ENCODE measurements at places on chromosomes 12 and 14. TPM values are rescaled to one million over a fixed set of nuclear protein-coding genes. Genes with fewer than 3 reads are reported as not detected.

Gene GALNT8
- 1.3 TPM for total RNA-seq

DNA sequence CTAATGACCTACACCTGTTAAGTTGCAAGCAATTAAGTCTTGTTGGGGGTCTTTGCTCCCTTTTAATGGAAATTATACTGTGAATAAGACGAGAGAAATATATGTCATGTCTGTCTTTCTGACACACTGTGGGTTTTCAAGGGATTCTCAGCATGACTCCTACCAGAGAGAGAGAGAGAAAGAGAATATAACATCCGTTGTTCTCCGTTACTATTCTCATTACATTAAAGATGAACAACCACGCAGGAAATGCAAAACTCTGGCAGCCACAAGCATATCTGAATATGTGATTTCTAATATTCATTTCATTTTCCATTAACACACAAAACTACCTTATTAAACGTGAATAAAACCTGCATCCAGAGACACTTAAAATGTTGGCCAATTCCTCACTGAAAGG, 67.3 kb upstream of the EGLN3 start:
- no peak overlapping the region for H3K4me3 ChIP-seq
- no peaks in the 10 kb centered on the region for H3K36me3 ChIP-seq
- DNase-seq, result no peak
- no peak overlapping the region for H3K27ac ChIP-seq

DNA sequence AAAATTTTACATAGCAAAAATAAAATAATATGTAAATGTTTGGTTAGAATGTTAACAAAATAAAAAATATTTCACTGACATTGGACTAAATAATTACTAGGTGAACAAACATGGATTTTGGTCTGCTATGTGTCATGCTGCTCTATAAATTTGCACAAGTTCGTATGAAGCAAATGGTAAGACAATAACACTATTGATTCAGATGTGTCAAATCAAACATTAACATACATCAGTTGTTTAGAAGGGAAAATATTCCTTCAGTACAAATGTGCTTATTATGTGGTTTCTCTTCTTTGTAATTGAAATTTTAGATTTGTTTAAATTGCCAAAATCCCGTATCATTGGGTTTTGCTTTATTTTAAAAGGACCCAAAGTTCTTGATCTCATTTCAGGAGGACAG, 46.9 kb downstream of the PAWR start:
- H3K27me3 ChIP-seq, result no peaks in the 10 kb centered on the region
- no peaks in the 10 kb centered on the region for H3K36me3 ChIP-seq
- peaks cover 15% of the 10 kb centered on the region for H3K4me1 ChIP-seq
- no peak overlapping the region for H3K4me3 ChIP-seq
- no peak overlapping the region for H3K27ac ChIP-seq

Gene DHRS2
- total RNA-seq, result not detected

- H3K4me1 ChIP-seq, result peaks cover 33% of the 10 kb centered on the region
- H3K36me3 ChIP-seq, result no peaks in the 10 kb centered on the region
- H3K27ac ChIP-seq, result no peak overlapping the region
These were observed 22.5 kb upstream of the PCNX1 start for GRCh38 chr14:70884595-70885342.

Gene MYRFL
- not detected for total RNA-seq

- H3K27me3 ChIP-seq, result no peaks in the 10 kb centered on the region
- DNase-seq, result no peak
- no peaks in the 10 kb centered on the region for H3K4me1 ChIP-seq
- no peaks in the 10 kb centered on the region for H3K36me3 ChIP-seq
These were observed 393.7 kb downstream of the SOX5 start for GRCh38 chr12:23555825-23556207.

Gene LRP1-AS
- not detected for total RNA-seq

- peaks cover 18% of the 10 kb centered on the region for H3K27me3 ChIP-seq
- H3K36me3 ChIP-seq, result no peaks in the 10 kb centered on the region
- peaks cover 17% of the 10 kb centered on the region for H3K4me1 ChIP-seq
- peak within 1 kb of the TSS; percentile 34 for H3K4me3 ChIP-seq
These were observed at the start of gene LTBP2 for GRCh38 chr14:74611650-74612349. Gene LTBP2 (minus strand): TSS chr14:74612237. CDS start chr14:74611944, 293 bp downstream.

- H3K27ac ChIP-seq, result peak overlapping the region; percentile 65
- H3K27me3 ChIP-seq, result no peaks in the 10 kb centered on the region
- DNase-seq, result peak; percentile 75
- peaks cover 59% of the 10 kb centered on the region for H3K4me1 ChIP-seq
- no peaks in the 10 kb centered on the region for H3K36me3 ChIP-seq
These were observed 9.4 kb upstream of the CACNA2D4 start for GRCh38 chr12:1927751-1928351.

DNA sequence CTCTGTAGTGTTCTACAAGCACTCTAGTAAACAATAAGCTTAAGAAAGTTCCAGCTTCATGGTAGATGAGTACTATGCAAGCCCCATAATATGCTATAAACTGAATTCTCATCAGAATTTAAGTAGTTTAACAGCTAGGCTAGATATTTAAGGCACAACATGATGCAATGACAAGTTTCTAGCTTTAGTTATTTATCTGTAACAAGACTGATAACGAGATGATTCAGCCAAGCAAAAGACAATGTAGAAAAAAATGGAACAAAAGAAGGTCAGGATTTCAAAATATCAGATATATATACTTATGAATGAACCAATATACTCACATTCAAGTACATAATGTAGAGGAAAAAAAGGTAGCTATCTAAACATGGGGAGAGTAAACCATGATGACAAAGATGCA, 61.0 kb upstream of the RERGL start:
- no peaks in the 10 kb centered on the region for H3K27me3 ChIP-seq
- no peak for DNase-seq
- H3K4me1 ChIP-seq, result no peaks in the 10 kb centered on the region
- no peak overlapping the region for H3K27ac ChIP-seq
- H3K36me3 ChIP-seq, result no peaks in the 10 kb centered on the region
- H3K4me3 ChIP-seq, result no peak overlapping the region

DNA sequence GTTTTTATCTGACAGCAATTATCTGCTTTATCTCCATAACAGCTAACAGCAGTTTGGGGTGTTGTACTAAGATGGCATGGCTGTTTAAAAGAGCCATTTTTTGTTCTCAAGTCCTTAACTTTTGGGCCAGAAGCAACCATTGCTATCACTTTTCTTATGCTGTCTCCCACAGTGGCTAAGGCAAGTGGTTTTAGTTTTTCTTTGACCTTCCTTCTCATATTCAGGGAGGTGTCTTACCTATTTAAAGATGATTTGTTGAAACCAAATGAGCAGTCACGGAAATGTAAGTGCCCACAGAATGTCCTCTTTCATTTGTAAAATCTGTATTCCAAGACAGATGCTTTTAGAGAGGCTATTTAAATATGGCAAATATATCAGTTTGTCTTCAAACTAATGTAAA, 96.8 kb upstream of the USP15 start:
- no peaks in the 10 kb centered on the region for H3K27me3 ChIP-seq
- no peaks in the 10 kb centered on the region for H3K36me3 ChIP-seq
- H3K4me3 ChIP-seq, result no peak overlapping the region
- no peak overlapping the region for H3K27ac ChIP-seq
- no peak for DNase-seq

Gene CCDC88C
- total RNA-seq, result 1.1 TPM

Gene SLC10A1
- not detected for total RNA-seq

DNA sequence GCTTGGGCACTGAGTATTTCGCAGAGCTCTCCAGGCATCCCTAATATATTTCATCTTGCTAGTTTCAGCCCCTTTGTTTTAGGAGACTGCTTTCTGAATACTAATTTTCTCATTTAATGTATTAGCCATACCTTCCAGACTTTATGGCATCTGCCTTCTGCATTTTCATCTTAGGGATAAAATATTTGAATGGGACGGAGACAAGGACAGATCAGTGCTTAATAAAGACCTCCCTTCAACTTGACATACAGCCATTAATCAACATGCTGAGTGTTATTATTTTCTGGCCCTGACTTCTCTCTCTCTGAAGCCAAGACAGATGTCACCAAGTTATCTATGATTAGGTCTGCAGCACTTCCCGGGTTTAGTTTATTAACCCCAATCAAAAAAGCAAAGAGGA, 42.4 kb downstream of the CACNA2D4 start:
- no peak for DNase-seq
- H3K4me1 ChIP-seq, result no peaks in the 10 kb centered on the region
- no peaks in the 10 kb centered on the region for H3K27me3 ChIP-seq
- H3K4me3 ChIP-seq, result no peak overlapping the region

DNA sequence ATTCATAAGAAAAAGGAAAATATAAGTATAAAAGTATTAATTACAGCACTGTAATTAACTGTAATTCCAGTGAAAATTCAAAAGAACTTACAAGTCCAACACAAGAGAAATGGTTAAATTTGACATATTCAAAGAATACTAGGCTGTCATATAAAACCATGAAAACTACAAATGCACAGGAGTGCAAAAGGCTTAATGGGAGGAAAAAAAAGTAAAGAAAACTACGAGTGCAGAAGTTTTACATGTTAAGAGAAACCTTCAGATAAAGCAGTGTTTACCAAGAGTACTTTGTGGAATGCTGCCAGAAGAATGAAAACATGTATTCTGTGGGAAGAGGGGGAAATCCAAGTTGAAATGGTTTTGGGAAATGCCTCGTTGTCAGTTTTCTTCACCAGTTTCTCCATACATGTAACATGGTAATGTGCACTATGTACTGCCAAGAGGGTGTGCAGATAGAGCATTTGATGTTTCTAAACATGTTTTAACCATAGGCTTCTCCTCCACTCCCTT, 9.1 kb downstream of the HEATR5A start:
- no peaks in the 10 kb centered on the region for H3K36me3 ChIP-seq
- no peak for DNase-seq
- H3K4me3 ChIP-seq, result no peak overlapping the region
- no peaks in the 10 kb centered on the region for H3K27me3 ChIP-seq

Gene CCDC198
- total RNA-seq, result not detected

- H3K36me3 ChIP-seq, result no peaks in the 10 kb centered on the region
- H3K4me3 ChIP-seq, result peak overlapping the region; percentile 0
- peaks cover 40% of the 10 kb centered on the region for H3K4me1 ChIP-seq
- no peaks in the 10 kb centered on the region for H3K27me3 ChIP-seq
These were observed 119.3 kb upstream of the MDM1 start for GRCh38 chr12:68451261-68452077.

DNA sequence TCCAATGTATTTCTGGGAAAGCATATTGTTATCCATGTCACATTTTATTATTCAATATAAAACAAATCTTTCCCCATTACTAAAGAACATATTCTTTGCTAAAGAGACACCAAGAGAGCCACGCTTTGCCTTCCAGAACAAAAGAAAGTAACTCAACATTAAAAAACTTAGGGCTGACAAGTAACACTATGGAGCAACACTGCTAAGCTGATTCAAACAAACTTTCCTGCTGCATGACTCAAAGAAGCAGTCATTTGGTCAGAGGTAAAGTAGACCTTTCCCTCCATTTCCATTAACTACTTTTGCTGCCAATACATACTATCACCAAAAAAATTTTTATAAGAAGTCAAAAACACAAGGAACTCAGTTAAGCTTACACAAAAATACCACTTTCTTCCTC, 83.0 kb downstream of the DENND5B start:
- no peak for DNase-seq
- H3K4me1 ChIP-seq, result peaks cover 18% of the 10 kb centered on the region
- no peak overlapping the region for H3K27ac ChIP-seq
- no peaks in the 10 kb centered on the region for H3K36me3 ChIP-seq
- H3K27me3 ChIP-seq, result no peaks in the 10 kb centered on the region

Gene G2E3
- 9.9 TPM for total RNA-seq

Gene SLC16A7
- total RNA-seq, result 35.2 TPM

Gene LHX5
- total RNA-seq, result not detected

DNA sequence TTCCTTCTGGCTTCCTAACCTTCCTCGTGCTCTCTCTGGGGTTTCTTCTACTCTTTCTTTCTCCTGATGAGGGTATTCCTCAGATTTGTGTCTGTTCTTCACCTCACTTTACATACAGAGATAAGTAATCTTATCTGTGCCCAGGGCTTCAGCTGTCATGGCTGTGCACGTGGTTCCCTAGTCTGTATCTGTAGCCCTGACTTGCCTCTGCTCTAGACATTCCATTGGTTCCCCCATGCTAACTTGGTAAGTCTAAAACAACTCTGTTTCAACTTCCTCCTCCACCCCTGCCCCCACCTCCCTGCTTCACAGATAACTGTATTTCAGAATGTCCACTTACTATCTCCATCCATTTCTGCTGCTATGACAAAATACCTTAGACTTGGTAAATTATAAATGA, 10.8 kb downstream of the DIP2B start:
- H3K27ac ChIP-seq, result no peak overlapping the region
- H3K4me1 ChIP-seq, result peaks cover 17% of the 10 kb centered on the region
- DNase-seq, result no peak
- no peaks in the 10 kb centered on the region for H3K36me3 ChIP-seq

- no peaks in the 10 kb centered on the region for H3K27me3 ChIP-seq
- no peaks in the 10 kb centered on the region for H3K36me3 ChIP-seq
- H3K4me1 ChIP-seq, result peaks cover 66% of the 10 kb centered on the region
- H3K4me3 ChIP-seq, result no peak overlapping the region
- H3K27ac ChIP-seq, result peak overlapping the region; percentile 90
These were observed 115.2 kb upstream of the NCOR2 start for GRCh38 chr12:124682425-124683151.

All from sigmoid colon (tissue), 7 donors.